ENCODE measurements at places on chromosomes 12 and 14.

GRCh38 chr12:95674631-95675030 is 115.9 kb downstream of the NTN4 start:
- DNase-seq: peak; percentile 28

GRCh38 chr12:93829016-93829415 is 151.8 kb downstream of the CRADD start:
- DNase-seq: no peak

DNA sequence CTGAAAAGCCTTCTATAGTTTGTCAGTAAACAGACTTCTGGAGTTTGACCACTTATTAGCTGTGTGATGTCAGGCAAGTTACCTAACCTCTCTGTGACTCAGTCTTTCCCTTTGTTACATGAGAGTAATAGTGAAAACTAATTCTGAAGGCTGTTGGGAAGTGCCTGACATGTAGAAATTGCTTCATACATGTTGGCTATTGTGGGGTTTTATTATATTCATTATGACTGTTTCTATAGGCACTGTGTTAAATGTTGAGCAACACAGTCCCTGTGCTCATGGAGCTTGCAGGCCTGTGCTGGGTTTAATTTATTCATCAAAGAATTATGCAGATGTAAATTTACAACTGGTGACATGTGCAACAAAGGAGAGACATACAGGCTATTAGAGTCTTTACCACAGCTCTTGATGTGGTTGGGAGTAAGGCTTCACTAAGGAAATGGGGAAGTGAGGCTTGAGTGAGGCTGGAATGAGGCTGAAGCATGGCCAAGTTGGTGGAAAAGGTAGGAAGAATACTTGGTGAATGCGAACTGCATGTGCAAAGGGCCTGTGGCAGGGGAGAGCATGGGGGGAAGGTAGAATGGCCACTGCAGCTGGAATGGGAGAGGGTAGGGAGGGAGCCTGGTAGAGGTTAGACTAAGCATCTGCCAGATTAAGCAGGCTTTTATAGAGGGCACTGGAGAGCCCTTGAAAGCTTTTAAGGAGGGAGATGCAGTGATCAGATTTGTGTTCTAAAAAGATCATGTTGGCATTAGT is 236.4 kb upstream of the CRY1 start:
- DNase-seq: no peak

DNA sequence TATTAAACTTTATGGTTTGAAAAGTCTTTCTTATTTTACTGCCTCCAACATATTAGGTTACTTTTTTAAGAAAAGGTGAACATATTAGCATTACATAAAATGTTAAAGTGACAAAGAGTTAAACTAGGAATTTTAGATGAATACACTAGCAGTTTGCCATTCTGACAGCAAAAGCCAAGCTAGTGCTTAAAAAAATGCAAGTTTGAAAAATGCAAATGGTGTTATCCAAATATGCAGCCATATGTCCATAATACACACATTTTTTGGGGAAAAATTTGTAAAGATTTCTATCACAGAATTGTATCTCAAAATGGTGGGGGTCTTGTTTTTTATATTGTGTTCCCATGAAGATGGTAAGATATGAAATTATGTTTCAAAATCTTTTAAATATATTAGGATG is 466.1 kb downstream of the FOXG1 start:
- DNase-seq: no peak

GRCh38 chr14:61925043-61925442 is 162.8 kb downstream of the SNAPC1 start:
- DNase-seq: peak; percentile 19

GRCh38 chr14:55446127-55446736 is 5.8 kb upstream of the TBPL2 start:
- DNase-seq: peak; percentile 76

GRCh38 chr14:33754261-33754660 is 196.6 kb downstream of the EGLN3 start:
- no peak for DNase-seq

- DNase-seq: peak; percentile 41
These were observed 13.6 kb upstream of the GPR68 start for GRCh38 chr14:91258011-91258618.

DNA sequence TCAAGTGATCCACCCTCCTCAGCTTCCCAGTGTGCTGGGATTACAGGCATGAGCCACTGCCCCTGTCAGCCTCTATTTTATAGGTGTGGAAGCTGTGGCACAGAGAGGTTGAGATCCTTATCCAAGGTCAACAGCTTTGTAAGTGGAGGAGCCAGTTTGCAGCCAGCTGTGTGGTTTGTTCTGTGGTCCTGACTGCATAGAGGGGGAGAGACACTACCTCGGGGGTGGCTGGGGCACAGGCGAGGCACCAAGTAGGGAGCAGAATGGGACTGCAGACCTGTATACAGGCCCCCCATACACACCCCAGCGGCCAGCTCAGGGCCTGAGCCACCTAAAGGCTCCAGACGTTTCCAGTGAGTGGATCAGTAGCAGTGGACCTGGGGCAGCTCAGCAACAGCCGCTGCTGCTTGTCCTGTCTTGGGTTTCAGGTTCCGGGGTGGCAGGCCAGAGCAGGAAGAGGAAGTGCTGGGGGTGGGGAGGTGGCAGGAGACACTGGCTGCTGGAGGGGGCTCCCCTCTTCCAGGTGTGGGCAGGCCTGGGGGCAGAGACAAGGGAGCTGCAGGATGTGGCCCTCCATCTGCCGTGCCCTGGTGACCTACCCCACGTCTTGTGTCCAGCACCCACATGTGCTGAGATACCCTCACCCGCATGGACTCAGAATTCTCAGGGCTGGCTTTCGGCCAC is 11.0 kb downstream of the ORAI1 start:
- DNase-seq: no peak

- no peak for DNase-seq
These were observed 67.5 kb downstream of the TNFAIP2 start for GRCh38 chr14:103190741-103191140.

- DNase-seq: no peak
These were observed 334.5 kb downstream of the CACNA1C start for GRCh38 chr12:2387103-2387834.

- no peak for DNase-seq
These were observed 465.0 kb upstream of the ATP2B1 start for GRCh38 chr12:90173499-90174197.

- DNase-seq: no peak
These were observed 411.1 kb downstream of the TMTC2 start for GRCh38 chr12:83097643-83098342.

GRCh38 chr12:41224066-41224465 is 35.9 kb downstream of the PDZRN4 start:
- DNase-seq: no peak

- DNase-seq: peak; percentile 62
These were observed 2.1 kb downstream of the TSPAN11 start for GRCh38 chr12:30928356-30929244.

DNA sequence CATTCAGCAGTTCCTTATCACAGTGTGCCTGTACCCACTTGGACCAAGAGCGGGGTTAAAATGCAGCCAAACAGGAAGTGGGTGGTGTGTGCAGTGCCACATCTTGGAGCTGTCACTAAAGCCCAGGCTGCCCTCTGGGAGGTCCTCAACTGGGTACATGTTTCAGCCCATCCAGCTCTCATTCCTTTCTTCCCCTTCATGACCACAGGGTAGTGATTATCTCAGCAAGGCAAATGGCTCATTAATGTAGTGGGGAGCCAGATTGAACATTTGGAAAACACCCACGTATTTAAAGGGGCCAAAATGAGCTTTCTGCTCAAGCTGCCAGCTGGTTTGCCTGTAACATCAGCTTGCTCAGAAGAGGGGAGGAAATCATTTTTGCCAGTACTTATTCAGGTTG is 210.8 kb upstream of the BTG1 start:
- DNase-seq: no peak

GRCh38 chr12:47267571-47267970 is 187.8 kb upstream of the AMIGO2 start:
- no peak for DNase-seq

- no peak for DNase-seq
These were observed 38.5 kb downstream of the EP400 start for GRCh38 chr12:131988054-131988796.

DNA sequence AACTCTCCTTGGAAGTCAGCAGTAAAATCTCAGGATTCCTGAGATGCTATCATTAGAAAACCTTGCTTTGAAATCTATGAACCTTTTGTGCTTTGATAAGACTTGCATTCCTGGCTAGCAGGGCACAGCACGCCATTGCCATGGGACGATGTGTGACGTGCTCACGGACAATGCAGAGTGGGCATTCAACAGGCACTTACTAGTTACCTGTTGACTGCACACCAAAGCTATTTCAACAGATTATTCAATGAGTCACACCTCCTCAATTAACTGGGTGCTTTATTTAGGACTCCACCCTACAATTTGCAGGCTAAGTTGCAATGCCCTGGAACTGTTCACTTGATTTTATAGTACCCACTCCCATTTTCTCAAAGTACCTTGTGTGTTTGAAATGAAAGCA is 11.3 kb downstream of the NOS1 start:
- no peak for DNase-seq

- DNase-seq: no peak
These were observed 12.7 kb downstream of the C14orf132 start for GRCh38 chr14:96051642-96052540.

DNA sequence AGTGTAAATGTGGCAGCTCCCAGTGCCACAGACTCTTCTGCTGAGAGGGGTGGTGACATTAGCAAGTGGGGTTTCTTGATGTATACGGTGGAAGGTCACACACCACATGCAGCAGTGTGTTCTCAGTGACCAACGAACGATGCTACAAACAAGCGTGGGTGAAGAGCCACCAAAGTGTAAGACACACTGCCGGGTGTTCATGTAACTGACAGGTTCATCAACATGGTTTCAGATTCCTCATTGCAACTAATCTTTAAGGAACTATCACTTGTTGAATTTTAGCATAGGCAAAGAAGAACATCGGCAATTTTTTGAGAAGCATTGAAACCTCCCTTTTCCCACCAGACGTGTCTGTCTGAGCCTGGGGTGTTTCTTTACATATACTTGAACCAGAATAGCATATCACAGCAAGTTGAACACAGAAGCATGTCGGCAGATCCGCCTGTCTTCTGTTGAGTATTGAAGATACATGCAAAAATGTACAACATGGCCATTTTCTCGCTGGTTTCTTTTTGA is 58.8 kb downstream of the PPP2R5C start:
- DNase-seq: no peak

GRCh38 chr12:26292596-26292995 is 97.2 kb downstream of the SSPN start:
- no peak for DNase-seq

DNA sequence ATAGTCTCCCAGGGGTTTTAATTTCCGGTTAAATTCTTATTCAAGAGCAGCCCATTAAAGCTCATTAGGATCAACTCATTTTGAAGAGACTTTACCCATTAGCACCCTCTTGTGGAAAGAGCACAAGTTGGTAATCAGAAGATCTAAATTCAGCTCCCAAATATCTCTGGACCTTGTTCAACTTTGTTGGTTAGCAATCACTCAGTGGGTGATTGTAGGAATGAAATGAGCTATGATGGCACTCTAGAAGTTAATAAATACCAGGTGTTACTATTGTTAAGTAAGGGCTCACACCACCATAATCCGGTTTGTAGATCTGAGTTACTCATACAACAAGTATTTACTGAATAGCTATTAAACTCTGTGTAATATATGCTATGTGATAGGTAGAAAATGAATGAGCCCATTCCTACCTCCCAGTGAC is 42.9 kb downstream of the TRIP11 start:
- peak; percentile 56 for DNase-seq

- DNase-seq: no peak
These were observed 91.9 kb downstream of the RAD52 start for GRCh38 chr12:857611-858010.

DNA sequence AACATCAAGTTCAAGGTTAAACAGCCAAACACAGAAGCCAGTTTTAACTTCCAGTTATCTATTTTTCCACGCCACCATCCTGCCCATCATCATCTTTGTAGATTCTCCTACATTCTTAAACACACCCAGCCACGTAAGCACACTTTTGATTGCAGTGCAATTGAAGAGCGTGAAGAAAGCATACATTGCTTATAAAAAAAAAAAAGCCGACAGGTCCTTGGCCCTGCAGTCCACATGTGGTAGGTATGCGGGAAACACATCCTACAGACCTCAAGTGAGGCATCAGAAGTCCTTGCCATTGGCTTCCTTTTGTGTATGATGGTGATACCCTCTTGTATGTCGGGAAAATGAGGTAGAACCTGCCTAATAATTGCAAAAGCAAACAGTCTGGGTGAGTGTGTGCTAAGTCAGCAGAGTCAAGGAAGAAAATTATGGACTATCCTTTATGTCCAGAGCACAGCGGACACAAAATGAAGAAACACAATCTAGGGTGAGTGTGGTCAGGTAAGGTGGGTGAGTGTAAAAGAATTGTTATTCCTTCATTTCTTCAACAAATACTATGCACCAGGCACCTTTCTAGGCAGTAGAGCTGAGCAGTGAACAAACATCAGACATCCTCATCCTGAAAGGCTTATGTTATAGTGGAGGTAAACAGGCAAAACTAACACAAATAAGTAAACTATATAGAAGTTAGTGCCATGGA is 51.5 kb downstream of the EID3 start:
- DNase-seq: no peak

GRCh38 chr14:73503648-73504047 is 12.9 kb downstream of the RIOX1 start:
- DNase-seq: no peak

GRCh38 chr12:105018776-105019175 is 32.7 kb downstream of the NOPCHAP1 start:
- no peak for DNase-seq

DNA sequence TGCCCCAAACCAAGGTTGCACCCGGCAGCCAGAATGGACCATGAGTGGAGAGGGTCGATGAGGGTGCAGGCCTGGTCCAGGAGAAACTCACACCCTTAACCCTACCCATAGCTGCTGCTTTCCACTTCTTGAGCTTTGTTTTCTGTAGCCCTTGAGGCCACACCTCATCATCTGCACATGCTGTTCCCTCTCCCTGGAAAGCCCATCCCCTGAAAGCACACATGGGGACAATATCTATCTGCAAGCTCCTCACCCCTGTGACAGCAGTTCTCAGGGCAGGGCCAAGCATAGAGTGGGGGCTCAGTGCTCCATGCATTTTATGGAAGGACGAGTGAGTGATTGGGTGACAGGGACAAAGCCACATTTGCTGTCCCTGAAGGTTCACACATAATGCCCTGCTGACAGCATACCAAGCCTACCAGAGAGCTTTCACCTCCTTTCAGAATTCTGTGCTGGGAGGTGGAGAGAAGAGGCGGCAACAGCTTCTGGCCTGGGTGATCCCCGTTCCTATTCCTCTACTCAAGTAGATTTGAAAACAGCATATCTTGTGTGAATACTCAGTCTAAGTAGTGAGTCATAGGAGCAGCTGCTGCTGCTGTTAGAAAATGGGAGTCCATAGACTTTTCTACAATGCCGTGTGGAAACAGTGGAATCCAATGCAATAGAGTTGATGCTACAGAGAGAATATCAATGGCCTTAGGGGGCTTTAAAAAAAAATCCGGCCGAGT is 44.6 kb downstream of the SRGAP1 start:
- no peak for DNase-seq

- no peak for DNase-seq
These were observed 84.2 kb downstream of the GCH1 start for GRCh38 chr14:54818201-54819133.

GRCh38 chr12:110253176-110253575 is 27.9 kb upstream of the ATP2A2 start:
- no peak for DNase-seq

GRCh38 chr14:99143793-99144192 is 128.2 kb downstream of the BCL11B start:
- no peak for DNase-seq

Data from kidney capillary endothelial cell (primary cell).